HS-5 (cell line): ENCODE measurements at places on chromosomes 11 and 22.

- DNase-seq = no peak
Observed at GRCh38 chr11:105857728-105858127, 164.3 kb downstream of the MSANTD4 start.

DNA sequence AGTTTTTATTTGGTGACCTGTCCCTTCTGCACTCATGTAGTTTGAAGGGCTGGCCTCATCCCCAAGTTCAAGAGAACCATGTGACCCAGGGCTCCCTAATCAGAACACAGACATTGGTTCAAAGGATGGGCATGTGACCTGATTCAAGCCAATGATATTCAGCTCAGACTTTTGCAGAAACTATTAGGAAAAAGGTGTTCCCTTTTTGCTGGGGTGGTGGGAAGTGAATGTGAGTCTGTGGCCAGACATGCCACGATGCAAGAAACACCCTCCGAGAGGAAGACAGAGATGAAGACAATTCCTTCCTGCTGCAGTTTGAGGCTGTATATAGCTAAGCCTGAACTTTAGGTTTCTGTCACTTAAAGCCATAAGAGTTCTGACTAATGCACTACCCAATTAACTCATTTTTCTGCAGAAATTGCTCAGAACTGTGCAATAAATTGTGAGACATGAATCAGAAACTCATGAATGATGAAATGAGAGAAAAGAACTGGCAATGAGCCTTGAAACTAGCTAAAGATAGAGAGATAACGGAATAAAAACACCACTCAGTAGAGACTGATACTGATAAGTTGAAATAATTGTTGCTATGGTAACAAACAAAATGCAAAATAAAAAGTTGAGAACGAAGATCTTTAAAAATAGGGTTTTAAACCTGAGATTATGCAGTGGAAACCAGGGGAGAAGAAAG lies 9.2 kb upstream of the MAPK1 start:
- peak; percentile 48 for DNase-seq

DNA sequence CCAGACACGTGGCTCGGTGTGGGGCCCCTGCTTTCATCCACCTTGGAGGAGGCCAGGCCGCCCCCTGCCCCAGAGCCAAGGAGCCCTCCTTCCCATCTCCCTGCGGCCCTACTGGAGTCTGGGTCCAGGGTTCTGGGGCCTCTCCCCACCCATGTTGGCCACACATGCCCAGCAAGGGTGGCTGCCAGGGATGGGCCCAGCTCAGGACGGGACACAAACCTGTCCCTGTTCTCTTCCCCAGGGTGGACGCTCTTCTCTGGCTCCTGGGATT lies 4.6 kb downstream of the PANX2 start:
- DNase-seq = no peak

- no peak for DNase-seq
Observed at GRCh38 chr11:72828692-72829101, 14.5 kb downstream of the ATG16L2 start.

GRCh38 chr11:82858556-82859091 lies 41.6 kb downstream of the PRCP start:
- DNase-seq = peak; percentile 87

GRCh38 chr22:26401726-26402125 lies 27.3 kb upstream of the ASPHD2 start:
- DNase-seq = no peak

DNA sequence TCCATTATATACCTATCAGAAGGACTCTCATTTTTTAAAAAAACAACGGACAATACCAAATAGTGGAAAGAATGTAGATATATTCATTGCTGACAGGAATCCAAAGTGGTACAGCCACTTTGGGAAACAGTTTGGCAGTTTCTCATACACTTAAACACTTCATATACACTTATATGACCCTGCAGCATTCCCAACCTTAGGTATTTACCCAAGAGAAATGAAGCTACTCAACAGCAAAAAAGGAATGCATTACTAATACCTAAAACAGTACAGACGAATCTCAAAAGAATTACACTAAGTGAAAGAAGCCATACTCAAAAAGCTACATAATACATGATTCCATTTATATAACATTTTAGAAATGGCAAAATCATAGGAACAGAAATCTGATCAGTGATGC lies 51.5 kb downstream of the RBFOX2 start:
- no peak for DNase-seq

- no peak for DNase-seq
Observed at GRCh38 chr22:33737662-33738061, 182.6 kb downstream of the LARGE1 start.

GRCh38 chr22:50305923-50306566 lies 1.4 kb downstream of the PLXNB2 start:
- DNase-seq = peak; percentile 81

GRCh38 chr11:71139516-71140205 lies 112.7 kb downstream of the SHANK2 start:
- no peak for DNase-seq

DNA sequence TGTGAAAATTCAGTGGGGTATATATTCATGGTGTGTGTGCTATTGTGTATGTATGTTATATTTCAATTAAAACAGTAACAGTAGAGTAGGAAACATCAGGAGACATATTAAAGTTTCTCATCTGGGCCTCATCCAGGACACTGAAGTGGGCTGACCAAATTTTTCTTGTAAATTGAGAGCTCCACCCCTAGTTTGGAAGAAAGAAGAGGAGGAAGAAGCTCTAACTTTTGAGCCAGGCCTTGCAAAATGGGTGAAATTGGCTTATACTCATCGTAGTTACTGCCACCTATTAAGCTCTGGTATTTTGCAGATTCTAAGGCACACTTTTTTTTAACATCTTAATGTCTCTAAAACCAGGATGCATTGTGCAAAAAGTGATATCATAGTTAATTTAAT lies 33.7 kb downstream of the TSPAN18 start:
- DNase-seq = no peak

DNA sequence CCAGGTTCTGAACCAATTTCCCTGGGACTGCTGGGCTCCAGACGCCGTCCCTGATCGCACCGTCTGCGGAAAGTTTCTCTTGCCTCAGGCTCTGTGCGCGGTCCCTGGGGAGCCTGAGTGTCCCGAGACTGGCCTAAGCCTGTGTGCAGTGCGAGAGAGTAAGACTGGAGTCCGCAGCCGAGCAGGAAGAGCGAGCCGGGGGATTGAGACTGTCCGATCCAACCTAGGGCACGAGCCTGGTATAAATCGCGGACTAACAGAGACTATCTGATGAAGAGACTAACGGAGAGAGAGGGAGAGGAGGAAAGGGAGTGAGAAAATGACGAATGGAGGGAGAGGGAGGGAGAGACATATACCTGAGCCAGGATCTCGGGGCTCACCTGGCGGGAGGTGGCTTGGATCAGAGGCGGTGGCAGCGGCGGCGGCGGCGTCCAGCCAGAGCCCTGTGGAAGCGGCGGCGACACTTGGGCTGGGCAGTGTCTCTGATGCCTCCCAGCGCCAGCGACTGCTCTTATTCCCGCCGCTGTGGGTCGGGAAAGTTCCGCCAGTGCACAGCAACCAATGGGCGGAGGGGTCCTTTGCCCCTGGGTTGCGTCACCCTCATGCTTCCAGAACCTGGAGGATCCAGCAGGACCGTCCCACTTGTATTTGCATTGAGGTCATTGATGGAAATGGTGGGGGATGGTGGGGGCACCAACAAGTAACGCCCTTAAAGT lies at the start of gene CALCA:
CALCA (minus strand) TSS at position 487 of the 716 bp plus-strand sequence. CDS start 1,159 bp downstream, outside the sequence.
- no peak for DNase-seq

DNA sequence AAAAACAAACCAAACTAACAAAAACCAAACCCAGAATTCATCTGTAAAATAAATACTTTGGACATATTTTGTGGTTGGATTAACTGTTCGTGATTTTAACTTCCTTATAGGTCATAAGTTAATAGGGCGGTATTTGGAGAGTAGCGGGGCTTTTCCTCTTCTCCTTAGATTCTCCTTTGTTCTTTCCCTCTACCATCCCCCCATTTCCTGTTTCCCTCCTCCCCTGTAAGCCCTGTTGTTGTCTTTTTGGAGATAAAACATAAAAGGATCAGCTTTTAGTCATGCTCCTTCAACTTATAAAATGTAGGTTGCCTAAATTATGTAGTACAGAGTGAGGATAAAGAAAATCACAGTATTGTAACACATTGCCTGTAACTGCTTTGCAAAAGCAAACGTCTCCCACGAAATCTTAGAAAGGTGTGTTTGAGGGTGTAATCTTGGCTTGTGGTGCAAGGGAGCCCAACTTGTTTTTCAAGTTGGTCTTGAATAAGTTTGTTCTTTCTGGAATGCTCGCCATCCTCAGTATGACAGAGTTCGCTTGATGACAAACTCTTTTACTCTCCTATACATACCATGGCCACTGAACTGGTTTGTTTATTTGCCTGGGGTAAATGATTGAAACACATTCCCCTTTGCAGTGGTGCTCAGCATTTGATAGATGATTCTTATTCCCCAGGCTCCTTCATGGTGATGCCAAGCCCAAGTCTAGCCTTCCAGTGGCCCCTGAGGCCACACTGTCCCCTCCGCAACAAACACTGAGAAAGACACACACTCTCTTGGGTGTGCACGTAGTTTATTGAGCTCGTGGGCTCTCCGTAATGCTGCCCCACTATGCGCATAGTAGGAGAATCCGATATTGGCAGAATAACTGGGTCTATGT lies 49.4 kb downstream of the TEAD1 start:
- no peak for DNase-seq

- DNase-seq = no peak
Observed at GRCh38 chr11:66875378-66875777, 18.5 kb downstream of the LRFN4 start.

GRCh38 chr22:27123880-27124279 lies 466.5 kb downstream of the MIAT start:
- no peak for DNase-seq

DNA sequence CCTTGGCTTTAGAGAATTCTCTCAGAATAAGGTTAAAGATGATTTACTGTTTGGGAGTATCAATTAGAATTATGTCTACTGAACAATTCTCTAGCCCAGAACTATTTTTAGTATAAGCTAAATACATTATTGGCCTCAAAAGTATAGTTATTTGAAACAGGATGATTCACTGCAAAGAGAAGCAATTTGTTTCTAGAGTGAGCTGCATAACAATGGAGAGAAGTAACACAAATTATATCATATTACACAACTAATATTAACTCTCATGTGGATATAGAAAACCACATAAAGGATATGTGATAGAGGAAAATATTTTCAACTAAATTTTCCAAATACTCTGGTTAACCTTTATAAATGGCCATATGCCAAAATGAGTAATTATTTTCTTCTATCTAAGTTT lies 24.9 kb downstream of the PGM2L1 start:
- DNase-seq = no peak

GRCh38 chr11:110989428-110990133 lies 255.9 kb upstream of the POU2AF2 start:
- DNase-seq = no peak

GRCh38 chr11:102716527-102716926 lies 8.2 kb downstream of the MMP8 start:
- no peak for DNase-seq

DNA sequence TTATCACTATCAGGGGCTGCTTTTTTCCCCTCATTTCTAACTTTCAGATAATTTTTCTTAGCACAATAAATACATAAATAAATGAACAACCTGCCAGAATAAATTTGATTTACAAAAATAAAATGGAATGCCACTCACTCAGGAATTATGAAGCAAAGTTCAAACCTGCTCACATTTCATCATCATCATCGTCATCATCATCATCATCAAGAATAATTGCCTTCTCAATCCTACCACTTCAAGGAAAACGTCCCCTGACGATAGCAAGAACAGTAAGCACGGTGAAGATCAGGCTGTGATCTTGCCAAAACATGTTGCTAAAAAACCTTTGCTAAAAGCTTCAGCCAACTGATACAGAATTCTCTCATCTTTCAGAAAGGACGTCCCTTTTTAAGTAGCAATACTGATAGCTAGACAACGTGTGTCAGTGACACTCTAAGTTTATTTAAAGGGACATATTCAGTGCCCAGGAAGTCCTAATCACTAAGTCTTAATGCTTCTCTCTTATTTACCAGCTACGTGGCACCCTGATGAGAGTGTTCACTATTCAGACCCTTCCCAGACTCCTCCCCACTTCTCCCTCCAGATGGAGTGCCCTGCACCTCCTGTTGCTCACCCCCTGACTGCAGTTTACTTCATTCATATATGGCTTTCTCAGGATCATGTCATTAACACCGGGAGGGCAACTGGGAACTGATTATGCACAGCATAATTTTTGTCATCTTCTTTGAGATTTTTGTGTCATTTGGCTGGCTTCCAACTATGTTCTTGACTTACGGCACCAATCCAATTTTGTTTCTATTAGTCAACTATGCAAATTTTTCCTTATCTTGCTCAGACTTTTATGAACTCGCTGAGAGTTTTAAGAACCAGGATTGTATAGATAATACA lies 200.1 kb upstream of the GUCY1A2 start:
- DNase-seq = no peak

DNA sequence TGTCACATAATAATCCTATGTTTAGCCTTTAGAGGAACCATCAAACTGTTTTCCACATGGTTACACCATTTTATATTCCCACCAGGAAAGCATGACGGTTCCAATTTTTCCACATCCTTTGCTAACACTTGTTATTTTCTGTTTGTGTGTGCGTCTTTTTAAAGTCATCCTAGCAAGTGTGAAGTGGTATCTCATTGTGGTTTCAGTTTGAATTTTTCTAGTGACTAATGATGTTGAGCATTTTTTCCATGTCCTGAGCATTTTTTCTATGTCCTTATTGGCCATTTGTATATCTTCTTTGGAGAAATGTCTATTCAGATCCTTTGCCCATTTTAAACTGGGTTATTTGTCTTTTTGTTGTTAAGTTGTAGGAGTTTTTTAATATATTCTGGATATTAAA lies 53.7 kb upstream of the DEPDC7 start:
- DNase-seq = no peak

- no peak for DNase-seq
Observed at GRCh38 chr11:33040033-33040861, 875 bp downstream of the TCP11L1 start.
